T-cell (primary cell): ENCODE measurements at places on chromosomes 13 and 19. TPM values are rescaled to one million over a fixed set of nuclear protein-coding genes. Genes with fewer than 3 reads are reported as not detected.

NECTIN2 gene
- total RNA-seq, result 0.30 TPM

ZNF546 gene
- 5.9 TPM for total RNA-seq

NOVA2 gene
- total RNA-seq, result not detected

ZNF333 gene
- total RNA-seq, result 37.3 TPM

ZNF491 gene
- 2.3 TPM for total RNA-seq

DNA sequence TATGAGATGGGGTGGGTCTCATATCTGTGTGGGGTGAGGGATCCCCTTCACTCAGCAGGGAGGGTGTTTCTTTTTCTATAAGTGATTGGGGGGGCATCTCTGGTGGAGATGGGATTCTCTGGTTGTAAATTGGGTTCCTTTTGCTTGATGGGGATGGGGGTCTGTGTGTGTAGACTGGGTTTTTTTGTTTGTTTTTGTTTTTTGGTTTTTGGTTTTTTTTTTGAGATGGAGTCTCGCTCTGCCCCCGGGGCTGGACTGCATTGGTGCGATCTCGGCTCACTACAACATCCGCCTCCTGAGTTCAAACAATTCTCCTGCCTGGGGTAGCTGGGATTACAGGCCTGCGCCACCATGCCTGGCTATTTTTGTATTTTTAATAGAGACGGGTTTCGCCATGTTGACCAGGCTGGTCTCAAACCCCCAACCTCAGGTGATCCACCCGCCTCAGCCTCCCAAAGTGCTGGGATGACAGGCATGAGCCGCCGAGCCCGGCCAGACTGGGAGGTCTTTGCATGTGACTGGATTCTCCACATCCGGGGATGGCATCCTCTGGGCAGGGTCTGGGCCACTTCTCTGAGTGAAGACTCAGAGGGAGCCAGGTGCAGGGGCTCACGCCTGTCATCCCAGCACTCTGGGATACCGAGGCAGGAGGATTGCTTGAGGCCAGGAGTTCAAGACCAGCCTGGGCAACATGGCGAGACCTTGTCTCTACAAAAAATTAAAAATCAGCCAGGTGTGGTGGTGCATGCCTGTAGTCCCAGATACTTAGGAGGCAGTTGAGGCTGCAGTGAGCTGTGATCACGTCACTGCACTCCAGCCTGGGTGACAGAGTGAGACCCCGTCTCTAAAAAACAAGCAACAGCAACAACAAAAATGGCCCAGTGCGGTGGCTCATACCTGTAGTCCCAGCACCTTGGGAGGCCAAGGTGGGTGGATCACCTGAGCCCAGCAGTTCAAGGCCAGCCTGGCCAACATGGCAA, 799 bp downstream of the MYBPC2 start:
- no peak for DNase-seq

DNA sequence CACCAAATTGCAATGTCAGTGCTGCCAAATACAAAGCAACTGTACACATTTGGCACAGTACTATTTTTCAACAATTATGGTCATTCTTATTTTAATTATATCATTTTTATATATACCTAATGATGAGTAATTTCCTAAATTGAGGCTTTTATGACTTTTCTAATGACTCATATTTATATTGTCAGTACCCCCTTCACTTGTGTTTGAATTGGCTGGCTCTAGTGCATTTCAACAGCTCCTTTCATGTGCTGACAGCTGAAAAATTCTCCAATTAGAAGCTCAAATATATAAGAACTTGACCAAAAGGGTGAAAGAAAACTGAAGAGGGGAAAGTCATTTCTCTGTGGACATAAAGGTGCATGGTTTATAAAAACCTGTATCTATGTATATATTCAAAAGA, 263.3 kb downstream of the SLITRK1 start:
- no peak for DNase-seq

DNA sequence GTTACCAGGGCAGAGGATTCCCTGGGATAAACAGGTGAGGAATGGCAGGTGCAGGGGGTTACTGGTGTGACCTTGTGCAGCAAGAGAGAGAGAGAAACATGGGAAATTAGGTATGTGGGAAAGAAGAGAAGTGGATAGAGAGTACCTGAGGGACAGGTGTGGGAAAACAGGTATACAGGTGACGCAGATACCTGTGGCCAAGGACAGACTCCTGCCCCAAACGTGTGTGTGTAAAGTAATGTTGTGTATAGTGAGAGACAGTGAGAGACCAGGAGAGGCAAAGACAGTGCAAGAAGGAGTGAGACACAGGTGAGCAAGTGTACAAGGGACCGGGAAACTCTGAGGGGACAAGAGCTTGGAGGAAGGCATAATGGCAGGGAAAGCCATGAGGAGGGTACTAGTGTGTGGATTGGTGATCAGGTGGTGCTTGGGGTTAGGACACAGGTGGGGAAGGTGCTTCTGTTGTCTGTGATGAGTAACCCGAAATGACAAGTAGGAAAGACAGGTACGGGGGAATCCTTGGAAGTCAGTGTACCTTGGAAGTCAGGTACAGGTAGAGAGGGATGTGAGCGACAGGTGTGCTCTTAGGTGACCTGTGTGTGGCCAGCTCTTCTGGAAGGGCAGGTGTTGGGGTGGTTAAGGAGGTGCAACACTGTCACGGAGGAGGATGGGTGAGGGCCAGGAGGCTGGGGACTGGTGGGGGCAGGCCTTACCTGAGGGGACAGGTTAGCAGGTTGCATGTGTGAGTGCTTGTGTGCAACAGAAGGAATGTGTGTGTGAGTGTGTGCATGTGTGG, 2.8 kb downstream of the ERFL start:
- no peak for DNase-seq

- no peak for DNase-seq
Observed at GRCh38 chr19:47330466-47330869, 1.5 kb upstream of the C5AR2 start.

- DNase-seq, result peak; percentile 17
Observed at GRCh38 chr13:36819739-36820090, 693 bp downstream of the RFXAP start.

GRCh38 chr13:111855786-111856185, 211.2 kb upstream of the SOX1 start:
- DNase-seq, result no peak

DNA sequence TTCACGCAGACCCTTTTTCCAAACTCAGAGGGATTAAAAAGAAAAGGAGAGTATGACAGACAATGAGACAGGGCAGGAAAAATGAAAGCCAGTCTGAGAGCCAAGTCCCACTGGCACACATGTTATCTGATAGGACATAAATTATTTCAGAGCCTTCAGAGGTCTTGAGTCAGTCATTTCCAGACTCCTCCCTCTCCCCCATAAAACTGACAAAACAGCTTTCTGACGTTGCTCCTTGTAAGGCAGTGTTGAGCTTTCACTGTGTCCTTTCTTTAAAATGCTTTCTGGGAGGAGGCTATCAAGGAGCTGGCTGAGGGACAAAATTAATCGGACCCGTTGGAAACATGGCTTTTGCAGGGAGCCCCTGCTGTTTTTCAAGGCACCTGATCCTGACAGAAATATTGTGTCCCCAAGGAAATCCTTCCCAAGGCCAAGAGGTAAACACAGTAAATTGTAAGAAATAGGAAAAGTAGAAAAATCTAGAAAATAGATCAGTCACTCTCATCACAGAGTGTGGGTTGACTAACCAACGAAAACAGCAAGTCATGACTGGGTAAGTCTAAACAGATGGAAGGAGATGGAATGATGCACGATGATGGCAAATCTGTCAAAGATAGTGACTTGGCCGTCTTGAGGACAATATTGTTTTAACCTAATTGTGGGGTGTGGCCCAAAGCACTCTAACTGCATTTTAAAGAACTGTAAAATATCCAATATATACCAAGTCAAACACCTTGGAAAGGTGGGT, 89.7 kb downstream of the DCT start:
- DNase-seq, result no peak

DNA sequence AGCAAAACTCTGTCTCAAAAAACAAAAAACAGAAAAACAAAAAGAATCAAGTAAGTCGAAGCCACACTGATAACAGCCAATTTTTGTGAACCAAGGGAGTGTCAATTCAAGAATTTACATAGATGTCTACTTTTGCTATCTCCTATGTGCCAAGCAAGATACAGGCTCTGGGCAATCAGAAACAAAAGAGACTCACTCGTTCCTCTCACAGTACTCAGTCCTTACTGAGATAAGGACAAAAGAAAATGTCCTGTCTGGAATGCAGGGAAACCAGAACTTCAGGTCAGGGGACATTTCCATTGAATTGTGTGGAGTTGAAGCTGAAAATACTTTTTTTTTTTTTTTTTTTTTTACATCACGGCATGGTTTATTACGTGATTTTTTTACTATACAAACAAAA, 53.0 kb downstream of the NLRP12 start:
- DNase-seq, result no peak

GRCh38 chr13:106063591-106064313, 471.7 kb downstream of the EFNB2 start:
- no peak for DNase-seq

DNA sequence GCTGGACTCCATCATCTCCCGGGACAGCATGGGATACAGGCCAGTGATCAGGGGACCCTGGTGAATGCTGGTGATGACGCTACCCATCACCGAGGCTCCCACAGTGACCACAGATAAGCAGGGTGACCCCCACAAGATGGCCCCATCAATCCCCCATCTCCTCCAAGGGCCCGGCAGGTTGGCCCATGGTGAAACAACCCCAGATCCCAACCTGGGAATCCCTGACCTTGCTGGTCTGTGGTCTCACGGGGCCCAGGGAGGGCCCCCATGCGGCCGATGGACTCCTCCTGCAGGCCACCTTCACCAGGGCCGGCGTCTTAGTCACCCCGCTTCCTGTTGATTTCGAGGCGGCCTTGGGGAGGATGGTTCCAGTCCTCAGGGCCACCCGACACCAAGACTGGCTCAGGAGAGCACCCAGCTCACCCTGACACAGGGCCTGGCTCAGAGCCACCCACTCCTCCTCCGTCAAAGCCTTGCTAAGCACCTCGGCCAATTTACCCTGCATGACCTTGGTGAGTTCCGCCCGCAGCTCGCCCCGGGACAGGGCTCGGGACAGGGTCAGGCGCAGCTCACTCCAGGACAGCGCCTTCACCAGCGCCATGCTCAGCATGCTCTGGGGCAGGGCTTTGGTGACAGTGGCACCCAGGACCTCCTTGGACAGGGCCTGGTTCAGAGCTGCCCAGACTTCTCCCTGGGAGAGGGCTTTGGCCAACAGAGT, 10.0 kb downstream of the IQCN start:
- DNase-seq, result no peak

- no peak for DNase-seq
Observed at GRCh38 chr13:27401210-27401609, 23.2 kb upstream of the GTF3A start.
